ENCODE measurements at places on chromosomes 11 and 22. TPM values are rescaled to one million over a fixed set of nuclear protein-coding genes. Genes with fewer than 3 reads are reported as not detected.

DNA sequence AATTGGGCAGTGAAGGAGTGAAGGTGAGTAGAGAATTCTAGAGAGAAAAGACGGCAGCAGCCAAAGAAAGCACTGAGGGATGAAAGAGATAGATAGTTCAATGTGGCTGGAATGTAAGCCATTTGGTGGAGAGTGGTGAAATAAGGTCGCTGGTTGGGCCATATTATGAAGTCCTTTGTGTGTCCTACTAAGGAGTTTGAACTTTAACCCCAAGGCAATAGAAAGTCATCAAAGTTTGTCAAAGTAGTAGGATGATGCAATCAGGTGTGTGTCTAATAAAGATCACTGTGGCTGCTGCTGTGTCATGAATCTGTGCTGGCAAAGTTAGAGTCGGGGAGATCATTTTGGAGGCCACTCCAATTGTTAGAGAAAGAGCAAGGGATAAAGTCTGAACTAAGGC, 18.7 kb downstream of the RNF121 start:
- DNase-seq = no peak

DNA sequence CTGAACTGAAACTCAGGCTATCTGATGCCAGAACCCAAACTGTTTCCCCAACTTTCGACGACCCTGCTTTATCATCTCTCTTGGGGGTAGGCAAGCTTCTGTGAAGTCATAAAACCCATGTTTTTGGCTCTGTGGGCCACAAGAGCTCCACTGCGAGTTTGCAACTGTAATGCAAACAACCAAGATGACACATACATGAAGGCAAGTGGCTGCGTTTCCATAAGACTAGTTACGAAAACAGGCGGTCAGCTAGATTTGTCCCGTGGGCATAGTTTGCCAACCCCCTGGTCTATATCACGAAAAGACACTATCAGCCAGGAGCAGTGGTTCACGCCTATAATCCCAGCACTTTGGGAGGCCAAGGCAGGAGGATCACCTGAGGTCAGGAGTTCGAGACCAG, 37.5 kb downstream of the TPST2 start:
- DNase-seq = no peak

GRCh38 chr22:45698094-45698493, 26.5 kb downstream of the ATXN10 start:
- no peak for DNase-seq

DNA sequence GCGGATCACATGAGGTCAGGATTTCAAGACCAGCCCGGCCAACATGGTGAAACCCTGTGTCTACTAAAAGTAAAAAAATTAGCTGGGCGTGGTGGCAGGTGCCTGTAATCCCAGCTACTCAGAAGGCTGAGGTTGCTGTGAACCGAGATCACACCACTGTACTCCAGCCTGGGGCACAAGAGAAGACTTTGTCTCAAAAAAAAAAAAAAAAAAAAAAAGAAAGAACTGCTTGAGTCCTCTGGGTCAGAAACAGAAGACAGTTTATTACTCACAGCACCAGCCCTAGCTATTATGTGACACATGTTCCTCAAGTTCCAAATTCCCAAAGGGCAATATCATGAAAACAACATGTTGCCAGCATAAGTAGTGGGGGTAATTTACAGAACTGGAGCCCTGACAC, 1014.1 kb upstream of the RAG2 start:
- DNase-seq = no peak

DNA sequence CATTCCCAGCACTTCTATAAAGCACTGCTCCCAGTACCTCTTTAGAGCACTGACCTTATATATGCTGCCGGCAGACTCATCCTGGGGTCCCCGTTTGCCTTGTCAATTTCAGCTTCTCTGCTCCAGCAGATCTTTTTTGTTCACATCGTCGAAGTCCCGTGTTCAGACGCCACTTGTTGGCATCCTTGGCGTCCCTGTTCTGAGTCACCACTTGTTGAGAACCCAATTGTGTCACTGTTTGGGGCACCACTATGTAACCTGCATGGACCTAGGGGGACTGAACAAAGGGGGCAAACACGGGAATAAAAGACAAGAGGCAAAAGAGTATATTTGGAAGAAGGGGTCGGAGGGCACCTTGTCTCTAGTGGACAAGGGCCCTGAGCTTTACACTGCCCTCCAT, 25.5 kb downstream of the OR10A6 start:
- DNase-seq = no peak

Gene KAT5
- 66.5 TPM for total RNA-seq

Gene CCT8L2
- not detected for total RNA-seq

Gene SCUBE1
- total RNA-seq = 0.68 TPM

Gene HOATZ
- not detected for total RNA-seq
